ENCODE measurements at places on chromosomes 5 and 9. TPM values are rescaled to one million over a fixed set of nuclear protein-coding genes. Genes with fewer than 3 reads are reported as not detected.

The DNAI1 gene
- total RNA-seq = not detected

The WDR31 gene
- total RNA-seq = 13.6 TPM

The F2R gene
- total RNA-seq = 17.9 TPM

DNA sequence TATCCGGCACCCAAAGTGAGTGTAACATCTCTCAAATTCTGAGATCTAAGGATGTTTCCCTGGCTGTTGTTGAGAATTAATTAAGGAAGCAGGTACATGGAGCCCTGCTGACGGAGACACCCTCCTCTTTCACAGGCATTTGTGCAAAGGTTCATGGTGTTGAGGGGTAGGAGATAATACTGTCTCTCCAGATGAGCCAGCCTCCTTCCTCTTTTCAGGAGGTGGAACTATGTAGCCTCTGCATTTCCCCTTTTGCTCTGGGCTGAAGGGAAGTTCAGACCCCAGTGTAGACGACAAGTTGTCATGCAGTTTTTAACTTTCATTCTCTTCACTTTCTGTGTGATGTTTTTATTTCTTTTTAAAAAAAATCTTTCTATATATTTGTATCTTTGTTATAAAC lies 107.5 kb downstream of the GALNT10 start:
- no peak for DNase-seq

DNA sequence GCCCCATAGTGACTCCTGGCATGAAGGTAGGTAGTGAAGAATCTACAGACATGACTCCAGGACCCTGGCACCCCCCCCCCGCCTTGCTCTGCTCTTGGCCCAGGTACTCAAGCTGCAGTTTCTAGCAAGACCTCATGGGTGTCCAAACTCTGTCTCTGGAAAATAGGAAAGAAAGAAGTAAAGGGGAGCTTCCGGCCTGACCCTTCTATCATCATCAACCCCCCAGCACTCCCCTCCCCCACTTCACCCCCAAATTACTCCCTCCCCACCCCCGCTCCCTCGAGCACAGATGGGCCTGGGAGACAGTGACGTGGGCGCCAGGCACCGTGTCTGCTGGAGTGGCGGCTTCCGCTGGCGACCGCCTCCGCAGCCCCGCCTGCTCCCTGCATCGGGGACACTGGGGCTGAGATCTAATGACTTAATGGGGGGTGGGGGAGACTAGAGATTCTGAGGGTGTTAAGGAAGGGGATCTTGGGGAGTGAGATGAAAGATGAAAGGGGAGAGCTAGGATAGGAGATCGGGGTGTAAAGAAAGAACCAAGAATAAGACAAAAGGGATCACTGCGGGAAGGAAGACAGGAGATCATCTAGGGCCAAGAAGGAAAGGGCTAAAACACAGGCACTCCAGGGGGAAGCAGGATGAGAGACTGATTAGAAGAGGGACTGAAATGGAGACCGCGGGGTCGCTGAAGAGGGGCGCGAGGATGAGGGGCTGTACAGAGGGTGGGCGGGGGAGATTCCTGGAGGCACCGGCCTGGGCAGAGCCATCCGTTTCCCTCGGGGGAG lies 1.1 kb upstream of the DNAJB5 start:
- DNase-seq = no peak

GRCh38 chr9:20095430-20096092 lies 306.7 kb upstream of the SLC24A2 start:
- no peak for DNase-seq

- DNase-seq = no peak
These were observed 343.0 kb downstream of the RAB3C start for GRCh38 chr5:58925627-58926540.

The SLC6A3 gene
- 0.19 TPM for total RNA-seq

The CARD9 gene
- total RNA-seq = 0.64 TPM

The DOLPP1 gene
- total RNA-seq = 5.7 TPM

GRCh38 chr9:30943446-30944224 lies 1440.8 kb upstream of the ACO1 start:
- DNase-seq = no peak

- DNase-seq = no peak
These were observed 365.7 kb upstream of the PRR16 start for GRCh38 chr5:120098426-120098825.

GRCh38 chr9:38243993-38244392 lies 148.5 kb upstream of the ALDH1B1 start:
- DNase-seq = no peak

- no peak for DNase-seq
These were observed 249.8 kb downstream of the KIF4B start for GRCh38 chr5:155263381-155263780.

The EPB41L4B gene
- total RNA-seq = 4.1 TPM
